ENCODE measurements at places on chromosomes 16 and 17.

DNA sequence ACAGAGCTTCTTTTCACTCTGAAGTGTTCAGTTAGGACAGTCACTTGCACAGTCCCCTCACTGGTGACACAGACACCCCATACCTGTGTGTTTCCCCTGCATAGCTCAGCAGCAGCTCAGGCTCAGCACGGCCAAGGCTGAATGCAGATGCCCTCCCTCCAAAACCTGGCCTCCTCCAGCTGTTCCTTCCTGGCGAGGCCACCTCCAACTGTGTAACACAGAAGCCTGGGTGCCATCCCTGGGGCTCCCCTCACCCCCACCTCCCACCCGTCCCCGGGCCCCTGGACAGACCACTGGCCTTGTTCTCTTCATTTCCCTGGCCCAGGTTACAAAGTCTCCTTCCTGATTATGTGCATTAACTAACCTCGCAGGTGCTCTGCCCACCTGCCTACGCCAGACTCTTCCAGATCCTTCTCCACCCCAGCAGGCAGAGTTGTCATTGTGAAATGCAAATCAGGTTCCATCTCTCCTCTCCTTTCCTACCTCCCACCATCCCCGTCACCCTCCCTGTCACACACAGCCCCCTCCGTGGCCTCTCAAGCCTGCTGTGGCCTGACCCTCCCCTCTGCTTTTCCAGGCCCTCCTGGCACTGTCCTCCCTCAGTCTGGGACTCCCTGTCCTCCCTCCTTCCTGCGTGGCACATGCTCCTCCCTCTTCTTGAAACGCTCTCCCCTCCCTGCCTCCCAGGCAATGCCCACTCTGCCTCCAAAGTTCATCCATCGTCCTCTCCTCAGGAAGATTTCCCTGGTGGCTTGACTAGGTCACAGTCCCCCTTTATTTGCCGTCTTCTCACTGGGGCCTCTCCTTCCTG is 26.4 kb downstream of the MLYCD start:
- DNase-seq: no peak

DNA sequence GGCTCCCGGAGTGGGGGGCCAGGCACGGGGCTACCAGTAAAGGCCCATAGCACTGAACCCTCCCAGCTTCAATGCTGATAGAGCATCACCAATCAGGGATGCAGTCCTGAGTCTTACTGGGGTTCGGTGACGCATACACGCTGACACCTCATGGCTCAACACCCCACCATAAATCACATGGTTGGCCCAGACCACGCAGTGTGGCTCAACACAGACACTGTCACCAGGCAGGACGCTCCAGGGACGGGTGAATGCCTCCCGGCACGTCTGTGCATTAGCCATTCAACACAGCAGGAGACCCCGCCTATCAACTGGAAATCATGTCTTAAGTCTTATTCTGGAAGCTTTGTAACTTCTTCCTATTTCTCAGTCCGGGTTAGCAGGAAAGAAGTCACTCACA is 35.0 kb downstream of the NECAB2 start:
- DNase-seq: no peak

DNA sequence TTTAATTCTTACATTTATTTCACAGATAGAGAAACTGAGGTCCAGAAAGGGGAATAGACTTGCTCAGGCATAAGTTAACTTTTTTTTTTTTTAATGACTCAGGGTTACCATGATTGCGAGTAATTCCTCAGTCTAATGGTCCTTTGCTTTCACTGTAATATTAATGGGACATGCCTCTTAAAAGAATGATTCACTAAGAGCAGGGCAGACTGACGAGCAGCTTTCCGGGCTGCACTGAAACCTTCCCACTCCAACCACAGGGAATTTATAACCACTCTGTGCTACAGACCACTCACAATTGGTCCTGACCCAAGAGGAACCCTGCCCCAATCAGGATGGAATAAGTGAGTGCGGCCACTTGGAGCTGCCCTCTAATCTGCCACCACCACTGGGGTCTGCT is 5.7 kb downstream of the HOXB2 start:
- DNase-seq: no peak

DNA sequence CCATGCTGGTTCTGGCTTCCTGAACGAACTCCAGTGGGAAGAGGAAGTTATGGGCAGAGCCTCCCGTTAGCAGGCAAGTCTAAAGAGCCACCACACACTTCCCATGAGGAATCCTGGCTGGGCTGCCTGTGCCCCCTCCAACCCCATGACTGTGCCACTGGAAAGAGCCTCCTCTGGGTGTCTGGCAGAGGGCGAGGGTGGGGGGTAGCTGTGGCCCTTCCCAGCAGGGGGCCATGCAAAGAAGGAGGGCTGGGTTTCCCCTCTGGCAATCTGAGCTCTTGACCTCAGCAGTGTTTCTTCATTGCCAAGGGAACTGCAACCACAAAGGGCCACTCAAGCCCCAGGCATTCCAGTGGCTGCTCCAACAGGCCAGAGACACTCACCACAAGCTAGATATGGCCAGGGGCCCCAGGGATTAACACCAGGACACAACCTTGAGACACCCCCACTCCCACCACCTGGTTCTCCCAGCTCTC is 1.7 kb upstream of the RRAD start:
- peak; percentile 70 for DNase-seq

DNA sequence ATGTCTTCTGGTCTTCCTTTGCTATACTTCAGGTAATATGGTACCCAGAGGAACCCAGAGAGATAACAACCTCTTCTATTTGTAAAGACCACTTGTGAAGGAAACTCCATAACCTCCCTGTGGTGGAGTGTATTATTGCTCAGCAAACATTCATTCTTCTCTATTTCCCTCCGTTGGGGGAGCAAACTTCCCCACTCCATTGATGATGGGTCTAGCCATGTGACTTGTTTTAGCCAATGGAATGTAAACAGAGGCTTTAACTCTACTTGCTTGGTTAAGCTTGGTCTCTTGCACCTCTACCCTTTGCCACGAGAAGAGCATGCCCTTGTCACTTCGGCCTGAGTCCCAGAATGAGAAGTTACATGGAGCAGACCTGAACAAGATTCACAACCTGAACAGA is 30.0 kb upstream of the SKAP1 start:
- DNase-seq: no peak

DNA sequence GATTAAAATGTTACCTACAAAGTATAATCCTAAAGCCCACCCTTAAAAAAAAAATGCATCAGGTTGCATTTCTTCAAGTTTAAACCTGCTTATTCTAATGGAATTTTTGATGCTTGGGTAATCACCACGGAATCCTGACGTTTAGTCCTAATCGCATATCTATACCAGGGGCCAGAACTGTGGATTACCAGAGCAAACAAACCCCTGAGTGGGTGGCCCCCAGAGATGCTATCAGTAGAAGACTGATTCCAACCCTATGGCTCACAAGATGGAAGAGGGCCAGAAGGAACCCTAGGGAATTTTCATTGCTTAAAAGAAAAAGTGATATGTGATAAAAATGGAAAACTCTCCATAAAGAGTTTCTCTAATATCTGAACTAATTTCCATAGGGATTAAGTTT is 152.2 kb upstream of the NOG start:
- no peak for DNase-seq

DNA sequence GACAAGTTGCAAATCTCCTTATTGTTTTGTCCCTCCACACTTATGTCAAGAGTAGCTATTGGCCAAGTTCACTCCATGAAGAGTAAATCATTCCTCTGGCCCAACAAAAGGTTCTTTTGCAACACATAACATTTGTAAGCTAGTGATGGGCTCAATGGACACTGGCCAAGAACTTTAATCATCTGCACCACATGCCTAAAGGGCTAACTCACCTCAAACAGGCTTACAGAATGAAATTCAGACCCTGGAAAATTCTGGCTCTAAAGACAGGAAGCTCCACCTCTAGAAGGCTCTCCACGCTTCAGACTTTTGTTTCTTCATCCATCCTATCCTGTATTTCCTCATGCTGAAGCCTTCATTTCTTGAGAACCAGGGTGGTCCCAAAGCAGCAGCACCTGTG is 10.9 kb upstream of the ANKFN1 start:
- DNase-seq: no peak

DNA sequence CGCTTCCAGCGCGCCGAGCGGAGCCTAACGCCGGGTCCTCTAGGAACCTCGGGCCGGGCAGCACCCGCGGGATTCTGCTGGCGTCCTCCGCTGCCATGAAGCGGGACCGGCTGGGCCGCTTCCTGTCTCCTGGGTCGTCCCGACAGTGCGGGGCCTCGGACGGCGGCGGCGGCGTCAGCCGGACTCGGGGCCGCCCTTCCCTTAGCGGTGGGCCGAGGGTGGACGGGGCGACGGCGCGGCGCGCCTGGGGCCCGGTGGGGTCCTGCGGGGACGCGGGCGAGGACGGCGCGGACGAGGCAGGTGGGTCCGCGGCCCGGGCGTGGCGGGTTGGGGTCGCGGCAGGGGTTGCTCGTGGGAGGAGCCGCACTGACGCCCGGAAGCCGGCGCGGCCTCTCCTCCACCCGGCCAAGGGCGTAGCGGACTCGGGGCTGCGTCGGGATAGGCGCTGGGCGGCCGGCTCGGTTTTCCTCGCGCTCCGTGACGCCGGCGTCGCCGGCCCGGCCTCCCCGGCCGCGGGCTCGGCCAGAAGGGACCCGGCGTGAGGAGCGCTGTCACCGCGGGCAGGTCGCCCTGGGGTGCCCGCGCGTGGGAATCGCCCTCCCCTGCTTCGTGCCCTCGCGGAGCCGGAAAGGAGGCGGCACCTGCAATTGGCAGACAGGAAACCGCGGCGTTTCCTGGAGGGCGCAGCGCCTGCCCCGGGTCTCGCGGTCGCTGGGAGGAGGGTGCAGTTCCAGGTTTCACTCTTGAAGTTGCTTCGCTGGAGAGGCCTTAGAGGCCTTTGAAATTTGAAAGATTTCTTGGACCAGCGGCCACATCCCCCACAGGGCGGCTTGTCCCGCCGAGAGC is 432 bp downstream of the ZNF276 start:
- DNase-seq: peak; percentile 63

DNA sequence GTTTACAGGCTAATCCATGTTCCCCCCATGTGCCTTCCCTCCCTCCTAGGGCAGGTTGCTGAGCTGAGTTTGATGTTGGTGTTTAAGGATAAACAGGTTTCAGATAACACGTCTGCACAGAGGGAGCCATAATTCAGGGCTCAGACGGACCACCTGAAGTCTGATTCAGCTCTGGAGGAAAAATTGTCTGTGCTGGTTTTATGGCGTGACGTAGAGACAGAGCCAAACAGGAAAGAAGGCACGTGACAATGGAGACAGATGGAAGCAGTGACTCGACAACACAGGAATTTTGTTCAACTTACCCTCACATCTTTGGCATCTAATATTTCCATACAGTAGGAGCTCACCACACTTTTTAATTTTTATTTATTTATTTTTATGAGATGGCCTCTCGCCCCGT is 10.7 kb upstream of the USP10 start:
- no peak for DNase-seq

DNA sequence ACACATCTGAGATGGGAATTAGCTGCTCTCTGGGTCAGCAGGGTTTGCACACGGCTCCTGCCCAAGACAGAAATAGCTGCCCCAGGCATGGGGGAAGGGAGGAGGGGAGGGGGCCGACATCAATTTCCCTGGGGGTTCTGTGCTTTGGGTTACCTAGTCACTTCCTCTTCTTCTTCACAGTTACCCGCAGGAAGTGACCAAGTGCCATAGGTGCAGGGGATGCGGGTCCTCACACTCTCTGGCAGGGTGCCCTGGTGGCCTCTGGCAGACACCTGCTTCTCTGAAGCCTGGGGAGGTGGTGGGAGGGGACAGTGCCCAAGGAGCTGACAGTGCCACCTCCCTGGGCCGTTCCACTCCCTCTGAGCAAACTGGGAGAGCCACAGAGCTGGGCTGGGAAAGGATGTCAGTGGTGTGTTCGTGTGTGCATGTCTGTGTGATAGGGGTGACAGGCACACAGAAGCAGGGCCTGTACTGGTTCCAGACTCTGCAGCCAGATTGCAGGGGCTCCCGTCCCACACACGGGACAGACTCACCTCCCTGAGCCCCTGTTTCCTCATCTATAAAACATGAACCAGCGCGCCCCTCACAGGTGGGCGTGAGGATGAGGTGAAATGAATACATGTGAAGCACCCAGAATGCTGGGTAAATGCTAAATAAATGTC is 18.2 kb downstream of the SCN4A start:
- DNase-seq: no peak

DNA sequence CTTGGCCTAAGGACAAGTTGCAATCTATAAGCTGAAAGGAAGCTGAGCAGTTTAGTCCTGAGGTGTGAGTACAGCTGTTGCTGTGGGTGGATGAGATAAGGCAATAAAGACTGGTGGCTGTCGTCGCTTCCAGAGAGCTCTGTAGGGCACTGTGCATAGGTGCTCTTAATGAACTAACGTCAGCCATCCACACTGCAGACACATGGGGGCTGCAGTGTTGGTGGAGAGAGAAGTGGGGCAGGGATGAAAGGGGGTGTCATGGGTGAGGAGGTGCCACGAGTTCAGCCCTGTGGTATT is 139.9 kb upstream of the IRX3 start:
- no peak for DNase-seq

DNA sequence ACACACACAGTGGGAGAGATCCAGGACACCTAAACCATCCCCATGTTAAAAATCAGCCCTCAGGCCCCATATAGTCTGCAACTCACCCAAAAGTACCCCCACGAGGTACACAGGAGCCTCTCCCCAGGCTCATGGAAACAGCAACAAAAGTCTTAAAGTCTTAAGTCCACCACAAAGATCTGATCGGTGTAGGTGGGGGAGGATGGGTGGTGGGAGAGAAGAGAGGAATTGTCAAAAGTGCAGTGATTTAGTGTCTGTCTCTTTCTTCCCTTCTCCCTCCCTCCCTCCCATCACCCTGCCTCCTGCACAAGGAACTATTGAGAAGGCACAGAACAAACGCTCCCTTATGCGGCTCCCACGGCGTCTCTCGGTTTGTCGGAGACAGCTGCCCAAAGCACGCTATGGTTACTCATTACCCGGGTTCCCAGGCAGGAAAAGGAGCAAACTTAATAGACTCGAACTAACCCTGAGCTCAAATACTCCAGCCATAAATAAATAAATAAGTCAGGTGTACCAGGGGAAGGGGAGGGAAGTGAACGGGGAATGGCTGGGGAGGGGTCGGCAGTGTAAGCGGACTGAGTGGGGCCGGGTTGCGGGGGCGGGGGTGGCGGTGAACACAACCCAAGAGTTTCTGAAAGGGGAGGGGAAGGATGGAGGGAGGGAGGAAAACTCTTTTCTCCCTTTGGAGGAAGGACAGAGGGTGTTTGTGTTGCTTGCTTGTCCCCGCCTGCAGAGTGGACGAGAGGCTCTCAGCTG is 477.4 kb downstream of the SLC39A11 start:
- no peak for DNase-seq

- DNase-seq: no peak
Measured at GRCh38 chr16:67844497-67844896, 2.2 kb upstream of the NUTF2 start.

DNA sequence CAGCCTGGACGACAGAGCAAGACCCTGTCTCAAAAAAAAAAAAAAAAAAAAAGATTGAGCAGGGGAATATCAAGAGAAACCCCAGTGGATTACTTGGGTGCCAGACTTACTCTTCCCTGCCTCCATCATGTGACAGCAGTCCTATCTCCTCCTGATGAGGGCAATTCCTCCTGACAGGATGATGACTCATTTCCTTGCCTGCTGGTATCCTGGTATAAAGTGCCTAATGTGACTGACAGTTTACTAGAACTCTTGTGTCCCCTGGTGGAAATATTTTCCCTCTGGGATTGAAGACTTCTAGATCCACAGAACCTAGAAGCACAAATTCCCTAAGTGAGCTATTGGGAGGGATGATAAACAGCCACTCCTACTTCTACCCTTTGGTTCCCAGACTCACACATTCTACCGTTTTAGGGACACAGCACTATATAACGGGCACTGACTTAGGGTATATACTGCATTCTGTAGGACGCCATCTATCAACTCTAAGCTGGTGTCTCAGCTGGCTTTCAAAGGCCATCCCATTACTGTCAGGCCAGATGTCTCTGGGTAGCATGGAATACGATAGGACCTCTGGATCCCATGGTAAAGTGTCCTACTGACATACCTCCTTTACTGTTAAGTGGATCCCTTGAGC is 114.6 kb upstream of the MED13 start:
- DNase-seq: no peak

Measured in GM13976 (cell line).